Breast epithelium (tissue), 4 donors: ENCODE measurements at places on chromosomes 2 and 18. TPM values are rescaled to one million over a fixed set of nuclear protein-coding genes. Genes with fewer than 3 reads are reported as not detected.

Gene LYPD1
- not detected for total RNA-seq

Gene CD207
- total RNA-seq = 0.33 TPM

Gene IL1RL1
- 12.1 TPM for total RNA-seq

Gene FAM98A
- 117 TPM for total RNA-seq

Gene FTCDNL1
- 3.7 TPM for total RNA-seq
